Stimulated activated CD8-positive, alpha-beta memory T cell treated with anti-CD3 and anti-CD28 coated beads, Interleukin-4, amount 100 ng/mL, for 1 hour (primary cell): ENCODE measurements at places on chromosomes 7 and 10.

DNA sequence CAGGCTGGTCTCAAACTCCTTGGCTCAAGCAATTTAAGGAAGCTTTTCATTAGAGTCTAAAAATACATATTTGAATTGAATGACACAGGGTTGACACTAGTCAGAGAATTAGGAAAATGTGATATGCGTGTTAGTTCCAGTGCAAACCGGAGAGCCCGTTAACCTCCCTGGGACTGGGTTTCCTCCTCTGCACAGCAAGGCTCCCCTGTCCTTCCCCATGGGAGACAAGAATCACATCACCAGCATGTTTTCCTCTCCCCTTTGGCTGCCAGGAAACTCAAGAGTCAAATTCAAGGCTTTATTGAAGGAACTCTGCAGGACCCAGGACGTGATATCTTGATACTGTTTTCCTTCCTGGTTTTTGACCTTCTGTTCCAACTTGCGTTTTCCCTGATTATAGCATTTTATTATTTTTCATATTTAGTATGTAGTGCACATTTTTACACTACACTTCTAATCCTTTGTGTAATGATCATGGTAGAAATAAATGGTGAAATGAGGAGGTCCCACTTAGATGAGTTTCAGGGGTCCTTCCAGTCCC is 24.9 kb downstream of the GSTO2 start:
- no peak for DNase-seq

DNA sequence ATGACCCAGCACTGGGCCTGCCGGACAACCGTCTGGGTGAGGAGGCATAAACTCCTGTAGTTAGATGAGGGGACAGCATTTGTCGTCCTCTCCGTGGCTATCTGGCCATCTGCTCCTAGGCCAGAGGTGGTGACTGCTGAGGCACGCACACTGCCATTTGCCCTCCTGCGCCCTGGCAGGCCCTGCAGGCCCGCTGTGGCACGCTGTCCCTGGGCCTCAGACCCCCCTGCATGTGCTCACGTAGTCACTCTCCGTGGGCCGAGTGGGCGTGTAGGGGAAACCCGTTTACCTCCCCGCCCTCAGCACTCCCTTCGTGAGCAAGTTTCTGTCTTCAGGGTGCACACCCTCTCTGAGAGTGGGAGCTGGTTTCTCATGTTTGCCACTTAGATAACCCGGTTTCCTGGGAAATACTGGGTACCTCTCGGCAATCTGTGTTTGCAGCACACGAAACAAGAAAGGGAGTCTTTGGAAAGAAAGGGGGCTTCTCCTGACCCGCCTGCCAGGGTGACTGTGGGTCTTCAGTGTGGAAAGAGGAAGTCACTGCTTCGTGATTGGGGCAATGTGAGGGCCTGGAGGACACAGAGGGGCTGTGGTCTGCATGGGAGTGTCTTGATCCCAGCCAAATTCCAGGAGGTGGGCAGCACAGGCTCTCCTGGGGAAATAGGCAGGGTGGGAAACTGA is 10.8 kb downstream of the ADAMTS14 start:
- DNase-seq = no peak

- no peak for DNase-seq
Observed at GRCh38 chr10:24439935-24440334, 231.0 kb downstream of the KIAA1217 start.

DNA sequence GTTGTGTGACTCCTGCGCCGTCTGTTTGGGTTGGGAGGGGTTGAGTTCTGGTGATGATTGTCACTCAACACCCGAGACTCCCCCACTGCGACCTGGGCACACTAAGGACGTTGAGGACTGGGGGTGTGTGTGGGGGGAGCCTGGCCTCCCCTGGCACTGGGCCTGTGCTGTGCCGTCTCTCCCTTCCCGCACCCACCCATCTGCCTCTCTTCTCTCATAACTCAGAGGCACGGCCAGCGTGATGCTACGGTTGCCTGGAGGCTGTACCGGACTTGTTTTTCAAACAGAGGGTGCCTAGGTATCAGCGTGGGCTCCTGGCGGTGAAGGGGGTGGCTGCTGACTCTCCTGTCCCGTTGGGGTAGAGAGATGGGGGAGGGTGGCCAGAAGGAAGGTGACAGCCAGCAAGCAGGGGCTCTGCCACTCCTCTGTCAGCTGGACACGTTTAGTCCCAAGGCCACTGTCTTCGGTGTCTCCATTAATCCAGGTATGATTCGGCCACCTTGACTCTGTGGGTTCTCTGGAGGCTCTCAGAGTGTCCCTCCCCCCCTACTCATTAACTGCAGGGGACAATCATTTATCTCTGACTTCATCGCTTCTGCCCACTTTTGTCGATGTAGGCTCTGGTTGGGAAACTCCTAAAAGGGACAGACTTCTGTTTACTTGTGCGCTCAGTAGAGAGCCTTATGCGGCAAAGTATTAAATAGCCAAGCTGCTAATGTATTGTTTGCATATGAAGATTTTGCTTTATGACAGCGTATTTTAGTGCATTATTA is 56.5 kb upstream of the PFKFB3 start:
- DNase-seq = no peak

DNA sequence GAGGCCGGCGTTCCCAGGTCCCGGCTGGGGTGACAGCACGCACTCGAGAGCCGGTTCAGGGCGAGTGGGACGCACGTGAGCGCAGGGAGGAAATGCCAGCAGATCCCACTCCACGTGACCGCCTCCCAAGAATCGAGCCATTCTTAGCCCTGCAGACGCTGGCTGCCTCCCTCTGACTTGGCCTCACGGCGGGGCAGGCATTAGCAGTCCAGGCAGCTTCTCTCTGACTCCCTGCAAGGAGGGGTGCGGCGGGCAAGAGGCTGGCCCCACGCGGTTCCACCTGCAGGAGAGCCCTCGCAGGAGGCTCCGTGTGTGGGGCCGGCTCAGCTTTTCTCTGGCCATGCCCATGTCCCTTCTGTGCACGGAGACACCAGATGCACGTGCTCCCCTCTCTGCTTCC is 10.1 kb downstream of the GPR146 start:
- DNase-seq = no peak
